ENCODE measurements at places on chromosomes 6 and 20.

- DNase-seq: no peak
These were observed 101.8 kb downstream of the TNFAIP3 start for GRCh38 chr6:137968901-137969300.

DNA sequence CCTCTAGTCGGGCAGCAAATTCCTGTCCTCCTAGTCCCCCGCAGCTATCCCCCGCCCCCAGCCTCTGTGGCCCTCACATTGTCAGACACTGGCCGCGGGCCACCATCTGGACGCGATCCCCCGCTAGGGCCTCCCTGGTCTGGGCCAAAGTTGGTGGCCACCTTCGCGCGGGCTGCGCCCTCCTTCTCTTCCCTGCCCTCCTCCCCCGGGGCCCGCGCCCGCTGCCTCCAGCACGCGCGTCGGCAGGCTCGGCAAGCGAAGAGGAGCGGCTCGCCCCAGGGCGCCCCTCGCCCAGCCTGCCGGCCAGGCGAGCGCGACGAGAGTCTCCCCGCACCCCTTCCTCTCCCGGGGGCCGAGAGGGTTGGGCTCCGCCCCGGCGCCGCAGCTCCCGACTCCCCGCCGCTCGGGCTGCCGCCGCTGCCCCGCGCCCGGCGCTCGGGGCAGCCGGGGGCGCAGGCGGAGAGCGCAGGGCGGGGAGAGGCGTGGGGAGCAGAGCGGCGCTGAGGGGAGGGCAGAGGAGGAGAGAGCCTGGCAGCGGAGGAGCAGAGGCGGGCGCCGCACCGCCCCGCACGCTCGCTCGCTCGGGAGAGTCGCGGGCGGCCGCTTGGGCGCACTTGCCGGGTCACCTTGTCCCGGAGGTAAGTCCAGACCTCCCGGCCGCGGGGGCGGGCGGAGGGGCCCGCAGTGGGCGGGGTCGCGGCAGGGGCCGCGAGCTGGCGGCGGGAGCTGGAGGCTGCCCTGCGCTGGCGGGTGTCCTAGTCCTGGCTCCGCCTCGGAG is at the start of gene SYNDIG1:
TSS of gene SYNDIG1 (plus strand) at position 514 of the 778 bp plus-strand sequence. CDS start 73,469 bp downstream, outside the sequence.
- no peak for DNase-seq

DNA sequence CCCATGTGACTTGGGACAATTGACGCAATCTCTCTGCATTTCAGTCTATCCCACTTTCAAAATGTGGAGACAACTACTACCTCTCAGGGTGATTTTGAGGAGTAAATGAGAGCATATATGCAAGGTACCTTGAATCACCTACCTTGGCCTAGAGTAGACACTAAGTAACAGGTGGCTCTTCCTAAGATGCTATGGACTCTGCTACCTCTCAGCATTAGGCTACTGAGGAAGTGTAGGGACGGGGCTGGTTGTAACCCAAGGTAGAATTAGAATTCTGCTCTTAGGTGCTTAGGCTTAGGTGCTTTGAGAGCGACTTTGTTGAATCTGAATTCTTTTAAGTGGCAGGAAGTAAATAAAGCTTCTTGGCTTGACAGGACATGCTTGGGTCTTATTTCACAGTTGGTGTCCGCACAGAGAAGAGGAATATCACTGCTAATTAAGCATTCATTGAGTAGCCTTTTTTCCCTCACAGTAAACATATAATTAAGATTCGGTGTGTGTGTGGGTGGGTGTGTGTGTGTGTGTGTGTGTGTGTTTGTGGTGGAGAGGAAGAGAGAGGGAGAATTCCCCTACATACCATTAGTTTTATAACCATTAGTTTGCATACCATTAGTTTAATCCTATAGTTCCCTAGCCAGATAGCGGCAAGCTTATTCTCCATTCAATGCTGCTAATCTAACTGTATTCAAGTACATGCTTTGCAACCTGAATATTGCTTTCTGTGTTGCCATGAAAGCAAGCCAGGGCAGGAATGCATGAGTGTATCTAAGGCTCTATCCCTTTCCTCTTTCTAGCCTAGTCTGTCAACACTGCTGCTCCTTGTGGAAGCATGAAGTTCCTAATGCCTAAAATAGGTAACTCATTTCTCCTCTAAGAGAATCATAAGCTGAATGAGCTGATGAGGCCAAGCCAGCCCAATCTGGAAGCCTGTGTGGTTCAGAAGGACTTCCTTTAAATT is 112.5 kb downstream of the IPCEF1 start:
- DNase-seq: no peak

DNA sequence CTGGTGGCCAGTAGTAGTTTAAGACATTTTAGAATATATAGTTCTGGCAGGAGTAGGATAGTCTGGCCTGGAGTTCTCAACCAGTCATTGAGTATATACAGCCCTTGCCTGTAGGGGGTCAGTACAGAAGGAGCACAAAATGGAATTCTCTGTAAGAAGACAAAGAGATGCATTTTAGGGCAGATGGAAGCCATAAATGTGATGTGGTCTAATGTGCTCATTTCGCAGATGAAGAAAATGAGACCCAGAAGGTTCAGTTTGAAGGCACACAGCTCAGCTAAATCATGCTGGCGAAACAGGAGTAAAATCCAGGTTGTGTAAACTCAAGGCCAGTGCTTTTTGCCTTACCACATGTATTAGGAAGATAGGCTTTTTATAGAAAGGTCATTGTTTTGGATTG is 29.6 kb downstream of the QKI start:
- DNase-seq: no peak

Measured in stimulated activated CD8-positive, alpha-beta memory T cell treated with anti-CD3 and anti-CD28 coated beads, Interleukin-2, amount 100 ng/mL, for 1 hour (primary cell).